Skin of body (tissue), 3 donors: ENCODE measurements at places on chromosomes 11 and 22. TPM values are rescaled to one million over a fixed set of nuclear protein-coding genes. Genes with fewer than 3 reads are reported as not detected.

DNA sequence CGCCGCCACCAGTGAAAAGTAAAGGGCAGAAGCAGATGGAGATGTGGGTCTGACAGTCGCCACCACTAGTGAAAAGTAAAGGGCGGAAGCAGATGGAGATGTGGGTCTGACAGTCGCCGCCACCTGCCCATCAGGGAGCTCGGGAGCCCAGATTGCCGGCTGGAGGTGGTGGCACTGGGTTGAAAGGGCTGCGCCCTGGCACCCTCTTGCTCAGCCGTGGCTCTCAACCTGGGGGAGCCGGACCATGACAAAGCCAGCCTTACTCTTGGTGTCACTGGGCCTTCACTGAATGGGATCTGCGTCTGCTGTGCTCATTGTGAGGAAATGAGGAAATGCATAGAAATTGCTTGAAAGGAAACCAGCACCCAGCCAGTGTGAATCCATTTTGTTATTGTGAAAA is 36.3 kb downstream of the AP2A2 start:
- no peak for DNase-seq

DNA sequence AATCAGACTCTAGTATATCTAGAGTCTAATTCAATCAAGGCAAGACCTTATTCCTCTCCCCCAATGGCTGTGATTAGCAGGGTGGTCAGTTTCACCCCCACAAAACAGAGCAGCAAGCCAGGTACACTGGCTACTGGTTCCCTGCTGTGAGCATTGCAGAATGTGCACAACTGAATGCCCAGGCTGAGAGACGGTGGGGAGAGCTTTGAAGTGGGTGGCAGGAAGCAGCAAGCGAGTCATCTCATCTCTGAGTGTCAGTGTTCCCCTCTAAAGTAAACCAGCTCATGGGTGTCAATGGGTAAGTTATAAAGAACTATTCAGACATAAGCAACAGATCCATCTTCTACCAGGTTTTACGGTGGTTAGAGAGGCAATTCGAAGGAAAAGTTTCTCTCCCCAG is 37.6 kb downstream of the GAB4 start:
- no peak for DNase-seq

DNA sequence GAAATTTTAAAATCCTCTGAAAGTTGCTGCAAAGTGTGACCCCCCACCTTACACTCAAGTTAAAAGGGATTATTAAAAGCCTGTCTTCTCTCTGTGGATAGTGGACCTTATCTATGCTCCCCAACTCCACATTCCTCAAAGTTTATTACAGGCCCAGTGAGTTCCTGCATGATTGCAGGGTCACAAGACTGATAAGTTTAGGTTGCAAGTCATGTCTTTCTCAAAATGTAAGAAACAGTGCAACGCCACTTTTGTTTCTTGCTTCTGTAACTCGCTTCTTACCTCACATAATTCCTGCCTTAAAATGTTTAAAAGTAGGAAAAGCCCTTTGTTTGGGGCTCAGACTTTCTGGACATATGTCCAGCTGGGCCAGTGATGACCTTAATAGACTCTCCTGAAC is 38.4 kb upstream of the GLYAT start:
- DNase-seq, result no peak

GRCh38 chr11:132158696-132159095 is 788.3 kb downstream of the NTM start:
- no peak for DNase-seq

DNA sequence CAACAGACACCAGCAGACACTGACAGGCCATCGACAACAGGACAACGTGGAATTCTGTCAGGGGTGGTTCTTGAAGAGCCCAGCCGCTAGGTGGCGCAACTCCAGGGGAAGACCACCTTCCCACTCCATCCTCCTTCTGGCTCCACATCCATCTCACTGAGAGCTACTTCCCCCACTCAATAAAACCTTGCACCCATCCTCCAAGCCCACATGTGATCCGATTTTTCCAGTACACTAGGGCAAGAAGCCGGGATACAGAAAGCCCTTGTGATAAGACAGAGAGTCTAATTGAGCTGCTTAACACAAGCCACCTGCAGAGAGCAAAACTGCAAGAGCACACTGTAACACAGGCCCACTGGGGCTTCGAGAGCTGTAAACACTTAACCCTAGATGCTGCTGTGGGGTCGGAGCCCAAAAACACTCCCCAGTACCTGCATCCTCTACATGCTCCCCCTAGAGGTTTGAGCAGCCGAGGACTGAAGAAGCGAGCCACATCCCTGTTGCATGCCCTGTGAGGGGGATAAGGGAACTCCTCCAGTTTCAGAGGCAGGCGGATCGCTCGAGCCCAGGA is 11.5 kb upstream of the RAB39A start:
- DNase-seq, result no peak

GRCh38 chr22:42716221-42716620 is 4.4 kb downstream of the A4GALT start:
- no peak for DNase-seq

DNA sequence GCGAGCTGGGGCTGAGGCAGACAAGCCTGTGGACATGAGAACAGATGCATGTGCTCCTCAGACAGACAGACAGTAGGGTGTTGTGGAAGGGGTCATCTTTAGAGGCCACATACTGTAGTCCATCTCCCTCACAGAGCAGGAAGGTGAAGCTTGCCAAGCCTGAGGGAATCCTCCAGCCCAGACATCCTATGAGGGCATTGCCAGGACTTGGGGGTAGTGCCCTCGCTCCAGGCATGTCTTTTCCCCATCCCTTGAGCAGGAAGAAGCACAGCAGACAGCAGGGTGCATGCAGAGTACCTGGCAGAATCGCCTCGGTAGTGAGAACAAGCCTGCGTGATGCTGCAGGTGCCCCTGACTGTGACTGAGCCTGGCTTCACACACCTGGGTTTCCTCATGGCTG is 66.5 kb upstream of the CLDN5 start:
- DNase-seq, result no peak

GRCh38 chr11:62241095-62241494 is 944 bp upstream of the SCGB1D2 start:
- DNase-seq, result no peak

The SNX32 gene
- total RNA-seq, result 1.4 TPM

The CNGA4 gene
- 0.49 TPM for total RNA-seq

The C22orf15 gene
- total RNA-seq, result 0.30 TPM
